Fibroblast of lung (primary cell): ENCODE measurements at places on chromosomes 7 and 10.

GRCh38 chr7:139494835-139495579 lies 11.5 kb upstream of the KLRG2 start:
- DNase-seq: no peak

DNA sequence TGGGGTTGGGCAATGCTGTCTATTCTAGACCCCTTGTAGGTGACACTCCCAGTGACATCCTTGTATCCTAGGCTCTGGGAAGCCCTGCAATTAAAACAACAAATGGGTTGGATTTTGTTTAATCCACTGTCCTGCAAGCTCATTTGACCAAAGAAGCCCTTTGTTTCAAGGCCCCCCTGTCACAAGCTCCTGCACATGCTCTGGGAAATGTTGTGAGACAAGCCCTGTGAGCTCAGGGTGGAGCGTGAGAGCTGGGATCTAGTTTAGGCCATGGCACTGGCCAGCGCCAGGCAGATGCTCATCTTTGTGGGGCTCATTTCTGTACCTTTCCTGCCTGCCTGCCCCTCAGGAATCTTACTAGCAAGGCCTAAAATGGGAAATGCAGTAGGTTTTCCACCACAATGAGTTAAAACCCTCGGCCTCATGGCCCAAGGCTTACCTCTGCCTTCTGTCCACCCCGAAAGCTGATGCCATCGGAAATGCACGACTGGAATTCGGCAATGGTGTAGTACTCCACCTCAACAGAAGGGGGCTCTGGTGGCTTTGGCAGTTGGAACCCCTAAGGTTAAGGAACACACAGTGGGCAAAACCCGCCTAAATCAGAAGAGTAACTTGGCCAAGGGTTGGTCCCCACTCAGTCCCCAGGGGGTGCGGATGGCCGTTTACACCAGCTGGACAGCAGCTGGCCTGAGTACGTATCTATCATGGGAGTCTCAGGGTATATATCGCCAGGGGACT lies 112.0 kb downstream of the NEURL1 start:
- DNase-seq: peak; percentile 27

GRCh38 chr7:25388681-25389080 lies 160.4 kb upstream of the NPVF start:
- no peak for DNase-seq

GRCh38 chr7:108059526-108059925 lies 56.6 kb upstream of the LAMB1 start:
- peak; percentile 48 for DNase-seq

DNA sequence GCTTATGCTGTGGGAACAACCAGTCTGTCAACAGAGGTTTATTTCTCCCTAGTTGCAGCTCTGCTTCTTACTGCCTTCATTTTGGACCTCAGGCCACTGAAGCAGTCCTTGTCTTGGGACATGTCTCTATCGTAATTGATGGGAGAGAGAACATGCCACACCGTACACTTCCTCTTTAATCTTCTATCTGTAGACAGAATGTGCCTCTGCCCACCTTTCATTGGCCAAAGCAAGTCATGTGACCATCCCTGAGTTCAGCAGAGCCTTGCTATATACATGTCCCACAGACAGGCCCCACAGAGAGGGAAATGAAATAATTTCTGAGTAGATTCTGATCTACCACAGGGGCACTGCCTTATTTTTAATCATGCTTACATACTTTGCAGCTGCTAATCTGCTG lies 98.0 kb downstream of the KCND2 start:
- no peak for DNase-seq

DNA sequence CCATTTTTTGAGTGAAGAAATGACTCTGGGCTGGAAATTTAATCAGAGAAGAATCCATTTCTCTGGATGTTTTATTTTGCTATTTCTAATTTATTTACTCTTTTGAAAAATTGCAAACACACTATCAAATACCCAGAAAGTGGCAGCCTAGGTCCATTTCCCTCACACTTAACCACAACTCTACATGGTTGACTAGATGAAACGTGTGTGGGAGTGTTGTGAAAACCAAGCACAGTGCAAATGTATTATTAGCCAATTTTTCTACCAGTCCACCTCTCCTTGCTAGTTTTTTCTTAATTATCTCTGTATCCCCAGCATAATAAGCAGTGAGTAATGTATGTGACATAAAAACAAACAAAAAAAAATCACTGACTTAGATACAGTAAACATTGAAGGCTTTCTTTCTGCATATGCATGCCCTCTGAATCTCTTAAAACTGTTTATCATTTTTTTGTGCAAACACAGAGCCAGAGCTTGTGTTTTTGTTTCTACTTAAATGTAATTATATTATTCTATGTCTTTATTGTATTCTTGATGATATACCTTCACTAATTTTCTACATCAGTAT lies 30.9 kb downstream of the SCIN start:
- no peak for DNase-seq

GRCh38 chr10:73991884-73992245 lies 6.1 kb upstream of the VCL start:
- no peak for DNase-seq

- DNase-seq: peak; percentile 27
These were observed 60.8 kb upstream of the ITGA8 start for GRCh38 chr10:15780353-15781135.

- peak; percentile 92 for DNase-seq
These were observed 33.4 kb downstream of the XPNPEP1 start for GRCh38 chr10:109889867-109890266.

DNA sequence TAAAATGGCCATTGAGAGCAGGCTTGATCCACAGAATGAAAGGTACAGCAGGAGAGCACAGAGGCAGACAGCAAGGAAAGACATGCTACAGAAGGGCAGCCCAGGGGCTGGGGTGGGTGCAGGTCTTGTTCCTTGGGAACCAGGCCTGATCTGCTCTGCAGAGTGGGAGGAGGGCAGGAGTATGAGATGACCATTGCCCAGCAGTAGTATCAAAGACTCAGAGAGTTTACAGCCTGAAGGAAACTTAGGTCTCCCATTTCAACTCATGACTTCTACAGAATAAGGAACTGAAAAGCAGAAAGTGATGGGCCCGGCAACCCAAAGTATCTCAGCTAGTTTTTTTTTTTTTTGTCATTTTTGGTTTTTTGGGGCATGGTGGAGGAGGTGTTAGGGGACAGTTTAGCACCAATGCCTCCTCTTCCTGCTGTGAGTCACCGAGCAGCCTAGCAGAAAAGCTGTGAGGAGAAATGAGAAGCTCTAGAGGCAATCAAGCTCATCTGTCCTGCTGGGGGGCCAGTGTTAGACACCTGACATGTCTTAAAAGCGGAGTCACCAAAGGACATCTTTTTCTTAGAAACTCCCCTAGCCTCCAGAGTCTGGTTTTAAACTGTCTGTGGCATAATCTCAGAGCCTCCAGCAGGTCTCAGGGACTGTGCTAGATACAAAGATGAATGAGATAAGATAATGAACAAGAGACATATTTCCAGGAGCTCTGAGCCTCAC lies 34.3 kb upstream of the HERPUD2 start:
- DNase-seq: no peak

DNA sequence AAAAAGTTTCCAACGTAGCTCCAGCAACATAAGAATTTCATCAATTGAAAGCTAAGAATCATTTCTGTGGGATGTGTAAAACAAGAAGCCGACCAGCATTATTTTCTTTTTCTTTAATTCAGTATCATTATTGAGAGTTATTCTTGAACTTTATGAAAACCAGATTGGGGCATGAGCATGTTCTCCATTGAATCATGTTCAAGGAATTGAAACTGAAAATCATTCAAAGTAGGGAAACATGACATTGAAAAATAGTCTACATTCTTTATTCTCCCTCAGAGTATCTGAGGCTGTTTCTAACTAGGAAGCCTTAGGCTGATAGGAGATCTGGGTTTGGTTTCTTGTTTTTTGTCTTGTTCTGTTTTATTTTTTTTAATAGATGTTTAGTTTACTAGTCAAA lies 253.7 kb downstream of the DYNC1I1 start:
- no peak for DNase-seq

DNA sequence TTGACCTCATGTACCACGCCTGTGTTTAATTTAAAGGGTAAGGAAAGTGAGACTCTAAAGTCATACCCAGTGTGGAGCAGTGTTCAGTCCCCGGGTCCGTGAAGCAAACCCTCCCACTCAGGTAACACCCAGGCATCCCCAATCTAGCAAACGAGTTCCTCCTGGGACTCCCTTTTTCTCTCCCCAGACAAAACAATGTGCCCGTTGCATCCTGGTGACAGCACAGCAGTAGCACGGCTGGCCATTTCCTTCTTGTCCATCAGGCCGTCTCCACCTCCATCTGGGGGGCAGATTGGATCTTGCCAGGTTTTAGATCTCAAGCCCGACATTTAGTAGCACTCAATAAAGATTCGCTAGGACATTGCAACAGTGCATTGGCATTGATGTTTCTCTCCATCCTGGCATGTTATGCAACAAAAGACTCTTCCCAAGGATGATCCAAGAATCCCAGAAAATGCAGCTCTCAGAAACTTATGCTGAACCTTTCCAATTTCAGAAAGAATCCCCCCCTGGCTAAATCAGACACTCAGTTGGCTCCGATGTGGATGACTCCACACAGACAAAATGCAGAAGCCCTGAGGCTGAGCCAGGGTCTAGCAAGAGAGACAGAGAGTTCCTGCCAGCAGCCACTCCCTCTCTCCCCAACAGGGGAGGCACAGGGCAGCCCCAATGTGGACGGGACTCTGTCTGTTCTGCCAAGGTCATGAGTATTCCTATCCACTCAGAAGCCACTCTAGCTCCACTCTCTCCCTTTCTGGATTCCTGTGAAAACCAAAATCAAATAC lies 274.5 kb upstream of the MGMT start:
- no peak for DNase-seq

GRCh38 chr10:92913973-92914372 lies 65.7 kb downstream of the EXOC6 start:
- DNase-seq: no peak

GRCh38 chr10:121485436-121486139 lies 112.7 kb downstream of the FGFR2 start:
- no peak for DNase-seq

GRCh38 chr7:108313086-108313485 lies 143.2 kb downstream of the NRCAM start:
- DNase-seq: no peak

GRCh38 chr7:97064972-97065587 lies 40.4 kb upstream of the DLX5 start:
- DNase-seq: peak; percentile 30

GRCh38 chr7:2729031-2729892 lies 41.3 kb downstream of the AMZ1 start:
- peak; percentile 43 for DNase-seq

DNA sequence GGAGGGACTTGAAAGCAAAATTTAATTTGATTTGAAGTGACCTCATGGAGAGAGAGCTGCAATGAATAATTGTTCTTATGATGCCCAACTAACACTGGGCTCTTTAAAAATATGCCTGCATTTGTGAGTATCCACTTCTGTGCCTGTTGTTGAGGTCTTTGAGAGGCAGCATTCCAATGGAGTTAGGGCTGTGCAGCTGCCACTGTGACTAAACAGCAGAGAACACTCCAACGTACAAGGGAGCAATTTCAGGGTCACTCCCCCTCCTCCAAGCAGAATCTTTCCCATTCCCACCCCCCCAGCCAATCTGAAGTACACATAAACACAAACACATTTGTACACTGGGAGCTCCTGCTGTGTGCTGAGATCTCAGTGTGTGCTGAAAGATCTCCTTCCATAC lies 28.0 kb upstream of the GSAP start:
- peak; percentile 70 for DNase-seq

GRCh38 chr7:84138411-84138810 lies 56.2 kb downstream of the SEMA3A start:
- no peak for DNase-seq

- DNase-seq: peak; percentile 28
These were observed 9.6 kb downstream of the ZKSCAN5 start for GRCh38 chr7:99514050-99514449.

DNA sequence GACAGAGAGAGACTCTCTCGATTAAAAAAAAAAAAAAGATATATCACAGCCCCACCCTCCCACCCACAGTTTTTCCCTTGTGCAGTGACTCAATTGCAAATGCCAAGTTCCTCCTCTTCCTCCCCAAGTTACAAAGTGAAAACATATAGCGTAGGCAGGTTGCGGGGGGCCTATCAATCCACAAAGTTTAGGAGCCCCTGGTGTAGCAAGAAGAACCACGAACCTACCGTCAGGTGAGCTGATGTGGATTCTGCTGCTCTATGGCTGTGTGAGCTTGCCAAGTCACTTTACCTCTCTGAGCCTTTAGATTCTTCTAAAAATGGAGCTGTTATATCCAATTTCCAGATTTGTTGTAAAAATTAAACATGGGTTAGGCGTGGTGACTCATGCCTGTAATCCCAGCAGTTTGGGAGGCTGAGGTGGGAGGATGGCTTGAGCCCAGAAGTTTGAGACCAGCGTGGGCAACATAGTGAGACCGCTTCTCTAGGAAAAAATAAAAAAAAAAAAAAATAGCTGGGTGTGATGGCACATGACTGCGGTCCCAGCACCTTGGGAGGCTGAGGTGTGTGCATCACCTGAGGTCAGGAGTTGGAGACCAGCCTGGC lies 8.2 kb upstream of the RHBDD2 start:
- no peak for DNase-seq

- DNase-seq: peak; percentile 40
These were observed 250.0 kb downstream of the CDC14C start for GRCh38 chr7:49174396-49174795.
